Putamen (tissue), 1 donor: ENCODE measurements at places on chromosomes 11 and 22.

GRCh38 chr22:44926124-44926475, 83.7 kb downstream of the PHF21B start:
- DNase-seq: no peak

- DNase-seq: no peak
Observed at GRCh38 chr11:1219446-1219833, 3.4 kb upstream of the MUC5B start.

GRCh38 chr22:37420686-37421467, 6.4 kb downstream of the ELFN2 start:
- DNase-seq: no peak

- DNase-seq: no peak
Observed at GRCh38 chr11:19241260-19242178, 774 bp upstream of the E2F8 start.

- no peak for DNase-seq
Observed at GRCh38 chr11:11522591-11522990, 99.2 kb downstream of the GALNT18 start.

GRCh38 chr11:17765356-17766072, 30.9 kb downstream of the KCNC1 start:
- peak; percentile 56 for DNase-seq

DNA sequence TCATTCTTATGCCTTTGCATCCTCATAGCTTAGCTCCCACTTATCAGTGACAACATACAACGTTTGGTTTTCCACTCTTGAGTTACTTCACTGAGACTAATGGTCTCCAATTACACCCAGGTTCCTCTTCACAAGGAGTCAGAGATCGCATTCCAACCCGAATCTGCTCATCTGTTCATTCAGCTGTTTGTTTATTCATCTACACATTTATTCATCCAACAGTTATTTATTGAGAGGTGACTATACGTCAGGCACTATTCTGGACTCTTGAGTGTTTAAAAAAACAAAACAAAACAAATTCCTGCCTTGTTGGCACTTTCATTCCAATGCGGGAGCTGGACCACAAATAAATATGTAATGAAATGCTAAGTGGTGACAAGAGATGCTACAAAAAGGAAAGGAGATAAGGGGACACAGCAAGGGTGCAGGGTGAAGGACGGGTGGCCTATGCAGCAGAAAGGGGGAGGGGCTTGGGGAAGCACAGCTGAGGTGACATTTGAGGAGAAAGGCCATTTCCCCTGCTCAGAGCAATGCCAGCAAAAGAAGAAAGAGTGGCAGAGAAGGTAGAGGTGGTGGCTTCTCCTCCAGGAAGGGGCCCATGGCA, 393.8 kb upstream of the SYN3 start:
- no peak for DNase-seq

DNA sequence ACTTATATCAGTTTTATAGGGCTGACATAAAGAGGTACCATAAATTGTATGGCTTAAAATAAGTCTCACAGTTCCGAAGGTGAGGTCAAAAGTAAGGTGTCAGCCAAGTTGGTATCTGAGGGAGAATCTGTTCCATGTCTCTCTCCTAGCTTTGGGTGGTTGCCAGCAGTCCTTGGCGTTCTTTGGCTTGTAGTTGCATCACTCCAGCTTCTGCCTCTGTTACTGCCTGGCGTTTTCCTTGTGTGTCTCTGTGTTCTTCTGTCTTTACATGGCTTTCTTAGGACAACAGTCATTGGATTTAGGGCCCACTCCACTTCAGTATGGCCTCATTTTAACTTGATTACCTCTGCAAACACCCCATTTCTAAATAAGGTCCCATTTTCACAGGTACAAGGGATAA, 16.7 kb downstream of the MMP7 start:
- no peak for DNase-seq

DNA sequence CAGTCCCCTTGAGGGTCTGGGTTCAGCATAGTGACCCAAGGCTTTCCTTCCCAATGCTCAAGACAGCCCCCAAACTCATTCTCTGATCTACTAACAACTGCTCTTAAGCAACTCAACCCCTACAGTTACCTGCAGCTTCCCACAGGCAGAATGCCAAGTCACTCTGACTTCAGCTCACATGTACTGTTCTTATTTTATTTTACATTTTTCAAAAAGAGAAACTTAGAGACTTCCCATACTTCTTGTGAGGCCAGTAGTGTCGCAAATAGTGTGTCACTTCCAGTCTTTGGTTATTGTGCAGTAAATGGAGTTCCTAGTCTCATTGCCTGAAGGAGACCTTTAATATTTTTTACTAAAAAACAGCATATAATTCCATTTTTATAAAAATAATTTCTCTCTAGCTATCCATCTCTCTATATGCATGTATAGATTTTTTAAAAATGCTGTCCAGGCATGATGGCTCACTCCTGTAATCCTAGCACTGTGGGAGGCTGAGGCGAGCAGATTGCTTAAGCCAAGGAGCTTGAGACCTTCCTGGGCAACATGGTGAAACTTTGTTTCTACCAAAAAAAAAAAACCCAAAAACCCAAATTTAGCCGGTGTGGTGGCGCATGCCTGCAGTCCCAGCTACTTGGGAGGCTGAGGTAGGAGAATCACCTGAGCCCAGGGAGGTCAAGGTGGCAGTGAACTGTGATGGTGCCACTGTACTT, 41.8 kb downstream of the ENTHD1 start:
- no peak for DNase-seq

DNA sequence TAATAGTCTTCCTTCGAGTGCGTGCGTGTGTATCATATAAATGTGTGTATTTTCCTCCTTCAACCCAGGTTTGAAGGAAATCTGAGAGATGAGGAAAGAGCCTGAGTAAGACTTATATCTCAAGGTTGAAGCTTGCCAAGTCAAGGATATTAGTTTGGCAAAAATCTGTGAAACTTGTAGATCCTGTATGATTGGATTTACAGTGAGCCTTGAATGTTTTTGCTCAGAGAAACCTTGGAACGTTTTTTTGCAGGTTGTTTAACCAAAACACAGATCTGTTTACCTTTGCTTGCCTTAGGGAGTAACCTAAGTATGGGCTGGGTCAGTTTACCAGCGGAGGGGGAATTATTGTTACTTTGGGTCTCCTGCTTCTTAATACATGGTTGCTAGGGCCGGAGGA, 35.9 kb upstream of the SORL1-AS1 start:
- DNase-seq: no peak

DNA sequence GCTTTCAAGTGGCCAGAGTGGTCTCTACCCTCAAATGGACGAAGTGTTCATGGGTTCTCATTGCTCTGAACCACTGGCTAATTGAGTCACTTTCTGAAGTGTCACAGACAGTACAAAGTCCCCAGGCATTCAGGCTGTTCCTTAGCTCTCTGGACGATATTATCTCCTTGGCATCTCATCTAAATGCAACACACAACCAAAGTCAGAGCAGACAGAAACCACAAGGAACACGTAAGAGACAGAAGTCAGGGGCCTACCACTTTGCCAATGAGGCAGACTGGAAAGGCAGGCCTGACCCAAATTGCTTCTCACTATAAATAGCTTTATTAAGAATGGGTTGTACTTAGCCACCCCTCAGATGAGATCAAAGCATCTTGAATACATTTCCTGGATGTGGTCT, 29.0 kb upstream of the LDLRAD3 start:
- DNase-seq: no peak

GRCh38 chr22:44033694-44034093, 9.6 kb downstream of the PARVB start:
- no peak for DNase-seq

- no peak for DNase-seq
Observed at GRCh38 chr11:119533462-119533861, 110.5 kb upstream of the THY1 start.

DNA sequence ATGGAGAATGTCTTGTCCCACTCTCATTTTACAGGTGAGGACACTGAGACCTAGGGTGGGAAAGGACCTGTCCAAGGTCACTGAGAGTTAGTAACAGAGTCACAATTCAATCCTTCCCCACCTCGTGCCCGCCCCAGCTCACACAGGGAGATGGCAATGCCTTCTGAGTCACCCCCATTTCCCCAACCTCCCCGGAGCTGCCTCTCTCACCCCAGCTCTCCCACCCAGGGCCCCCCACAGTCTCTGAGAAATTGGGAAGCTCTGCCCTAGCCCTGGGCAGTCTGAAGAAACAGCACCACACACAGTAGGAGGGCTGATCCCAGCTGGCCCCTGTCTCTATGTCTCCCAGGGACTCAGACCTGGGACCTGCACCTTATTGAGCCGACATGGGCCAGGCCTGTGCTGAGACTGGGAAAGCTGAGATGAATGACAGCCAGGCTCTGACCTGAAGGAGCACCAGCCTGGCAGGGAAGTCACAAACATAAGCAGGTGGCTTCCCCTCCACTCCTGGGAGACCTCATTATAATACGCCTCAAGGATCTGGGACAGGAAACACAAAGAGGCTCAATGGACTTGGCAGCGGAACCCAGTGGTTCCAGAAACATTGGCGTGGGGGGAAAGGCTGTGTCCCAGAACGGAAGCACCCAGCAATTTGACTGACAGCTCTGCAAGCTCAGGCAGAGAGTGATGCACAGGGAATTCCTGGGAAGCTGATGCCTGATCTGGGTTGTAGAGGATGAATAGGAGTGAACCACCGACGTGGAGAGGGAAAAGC, 51.0 kb downstream of the CD6 start:
- no peak for DNase-seq

DNA sequence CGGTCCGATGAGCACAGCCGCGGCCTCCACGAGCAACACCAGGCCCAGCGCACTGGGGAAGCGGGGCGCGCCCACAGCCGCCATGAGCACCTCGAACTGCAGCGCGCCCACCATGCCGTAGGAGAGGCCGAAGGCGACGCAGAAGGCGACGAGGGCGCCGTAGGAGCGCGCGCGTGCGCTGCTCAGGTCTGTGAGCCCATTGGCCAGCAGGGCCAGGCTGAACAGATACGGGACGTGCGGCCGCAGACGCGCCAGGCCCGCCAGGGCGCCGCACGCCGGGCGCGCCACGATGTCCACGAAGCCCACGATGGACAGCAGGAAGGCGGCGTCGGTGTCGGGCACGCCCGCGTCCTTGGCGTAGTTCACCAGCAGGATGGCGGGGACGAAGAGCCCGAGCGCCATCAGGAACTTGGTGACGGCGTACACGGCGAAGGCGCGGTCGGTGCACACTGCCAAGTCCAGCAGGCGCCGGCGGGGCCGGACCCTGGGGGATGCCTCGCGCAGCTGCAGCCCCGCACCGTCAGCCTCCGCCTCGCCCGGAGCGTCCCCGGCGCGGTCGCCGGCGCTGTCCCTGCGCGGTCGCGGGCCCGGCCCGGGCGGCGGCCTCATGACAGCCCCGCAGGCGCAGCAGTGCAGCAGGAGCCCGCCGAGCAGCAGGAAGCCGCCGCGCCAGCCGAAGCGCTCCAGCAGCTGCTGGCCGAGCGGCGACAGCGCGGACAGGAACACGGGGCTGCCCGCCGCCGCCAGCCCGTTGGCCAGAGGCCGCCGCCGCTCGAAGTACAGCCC, 2.9 kb downstream of the SLC16A8 start:
- DNase-seq: peak; percentile 63

DNA sequence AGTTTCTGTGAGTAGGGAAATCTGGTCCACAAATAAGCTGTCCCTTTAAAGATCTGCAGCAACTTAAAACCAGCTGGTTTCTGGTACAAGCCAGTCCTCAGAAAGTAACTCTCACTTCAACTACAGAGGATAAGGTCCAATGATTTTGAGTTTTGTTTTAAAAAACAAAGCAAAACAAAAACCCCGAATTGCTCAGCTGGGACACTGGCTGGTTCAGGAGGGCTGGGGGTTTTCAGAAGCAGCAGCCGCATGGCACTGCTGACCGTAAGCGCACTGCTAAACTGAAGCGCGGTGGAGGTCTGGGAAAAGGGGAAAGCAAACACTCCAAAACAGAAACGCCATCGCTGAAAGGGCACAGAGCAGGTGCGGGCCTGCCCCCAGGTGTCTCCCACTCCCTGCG, 59.7 kb downstream of the MICAL3 start:
- no peak for DNase-seq

DNA sequence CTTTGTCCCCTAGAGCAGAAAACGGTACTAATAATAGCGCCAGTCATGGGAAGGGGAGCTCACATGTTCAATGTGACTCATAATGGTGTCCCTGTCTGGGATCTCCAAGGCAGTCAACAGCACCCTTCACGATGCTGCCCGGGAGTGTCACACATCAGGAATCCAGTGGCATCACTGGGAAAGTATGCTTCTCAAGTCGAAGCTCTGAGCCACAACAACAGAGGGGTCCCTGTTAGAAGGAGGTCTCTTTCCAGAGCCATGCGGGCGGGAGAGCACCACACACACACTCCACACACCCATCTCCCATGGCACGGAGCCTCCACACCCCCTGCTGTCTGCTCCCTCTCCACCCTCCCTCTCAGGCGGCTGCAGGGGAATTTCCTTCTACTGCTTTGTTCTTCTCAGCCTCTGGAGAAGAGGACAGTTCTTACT, 119.7 kb downstream of the ETS1 start:
- DNase-seq: peak; percentile 28

- no peak for DNase-seq
Observed at GRCh38 chr11:44306052-44306917, 3.7 kb downstream of the ALX4 start.

GRCh38 chr22:29146771-29147170, 58.9 kb upstream of the EMID1 start:
- DNase-seq: no peak

DNA sequence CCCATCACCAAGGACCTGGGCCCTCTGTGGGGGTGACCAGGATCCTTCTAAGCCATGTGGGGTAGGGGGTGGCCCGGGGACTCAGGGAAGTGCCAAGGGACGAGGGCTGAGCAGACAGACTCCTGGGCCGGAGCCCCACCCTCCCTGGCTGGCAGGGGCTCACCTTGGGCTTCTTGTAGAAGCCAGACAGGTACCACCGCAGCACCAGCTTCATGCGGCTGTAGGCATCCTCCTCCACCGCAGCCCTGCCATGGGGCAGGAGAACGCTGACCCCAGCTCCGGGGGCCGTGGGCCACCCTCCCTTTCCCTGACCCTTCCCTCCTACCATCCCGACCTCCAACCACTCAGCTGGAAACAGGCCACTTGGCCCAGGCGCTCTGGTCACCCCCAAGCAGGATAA, 45.9 kb upstream of the CARS1 start:
- no peak for DNase-seq

- no peak for DNase-seq
Observed at GRCh38 chr11:118353084-118353710, 6.2 kb upstream of the UBE4A start.

DNA sequence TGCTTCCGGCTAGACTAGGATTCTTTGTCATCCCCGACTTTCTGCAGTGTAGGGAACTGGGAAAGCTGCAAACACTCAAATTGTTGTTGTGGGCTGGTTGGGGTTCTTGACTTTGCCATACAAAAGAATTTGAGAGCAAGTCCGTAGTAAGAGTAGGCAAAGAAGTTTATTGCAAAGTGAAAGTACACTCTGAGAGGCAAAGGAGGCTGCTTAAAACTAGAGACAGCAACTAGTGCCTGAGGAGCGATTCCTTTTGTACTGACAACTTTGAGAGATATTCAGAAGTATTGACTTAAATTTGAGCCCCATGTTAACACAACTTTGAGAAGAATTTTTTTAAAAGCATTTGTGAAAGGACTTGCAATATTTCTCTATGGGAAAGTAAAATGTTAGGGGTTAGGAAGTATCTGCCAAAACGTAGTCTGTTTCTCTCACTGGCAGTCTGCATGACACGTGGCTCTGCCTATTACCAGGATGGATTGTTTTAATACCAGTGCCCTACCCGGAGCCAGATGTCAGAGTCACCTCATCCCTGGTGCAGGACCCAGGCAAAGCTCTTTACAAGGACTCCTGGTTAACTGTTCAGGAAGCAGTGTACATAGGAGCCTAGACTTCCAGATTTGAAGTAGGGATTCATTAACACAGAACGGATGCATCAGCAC, 85.0 kb upstream of the CLPB start:
- no peak for DNase-seq
